SK-N-SH (cell line): ENCODE measurements at places on chromosomes 6 and 20.

- DNase-seq = no peak
These were observed 198.3 kb downstream of the HTR1B start for GRCh38 chr6:77264970-77265369.

GRCh38 chr20:17796091-17796563 is 96.4 kb downstream of the BANF2 start:
- no peak for DNase-seq

DNA sequence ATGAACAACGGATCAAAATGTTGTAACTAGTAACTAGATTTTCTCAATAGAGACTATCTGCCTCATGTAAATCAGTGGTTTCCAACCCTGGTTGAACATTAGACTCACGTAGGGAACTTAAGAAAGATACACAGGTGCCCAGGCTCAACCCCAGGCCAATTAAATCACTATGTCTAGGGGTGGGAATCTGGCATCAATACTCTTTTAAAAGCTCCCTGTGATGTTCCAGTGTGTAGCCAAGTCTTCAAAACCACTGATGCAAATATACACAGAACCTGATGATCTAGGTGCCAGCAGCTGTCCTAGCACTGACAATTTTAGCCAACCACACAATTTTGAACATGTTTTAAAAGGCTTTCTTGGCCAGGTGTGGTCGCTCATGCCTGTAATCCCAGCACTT is 128.7 kb downstream of the TBC1D32 start:
- DNase-seq = no peak

DNA sequence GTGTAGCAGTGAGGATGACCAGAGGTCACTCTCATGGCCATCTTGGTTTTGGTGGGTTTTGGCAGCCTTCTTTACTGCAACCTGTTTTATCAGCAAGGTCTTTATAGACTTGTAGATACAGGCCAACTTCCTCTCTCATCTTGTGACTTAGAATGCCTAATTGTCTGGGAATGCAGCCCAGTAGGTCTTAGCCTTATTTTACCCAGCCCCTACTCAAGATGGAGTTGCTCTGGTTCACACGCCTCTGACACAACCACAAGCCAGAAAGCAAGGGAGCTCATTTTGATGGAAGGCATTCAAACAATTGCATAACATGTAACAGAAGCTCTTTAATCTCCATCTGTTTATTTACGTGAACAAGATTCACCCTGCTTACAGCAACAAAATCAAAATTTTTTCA is 492.0 kb upstream of the SULF2 start:
- DNase-seq = no peak

DNA sequence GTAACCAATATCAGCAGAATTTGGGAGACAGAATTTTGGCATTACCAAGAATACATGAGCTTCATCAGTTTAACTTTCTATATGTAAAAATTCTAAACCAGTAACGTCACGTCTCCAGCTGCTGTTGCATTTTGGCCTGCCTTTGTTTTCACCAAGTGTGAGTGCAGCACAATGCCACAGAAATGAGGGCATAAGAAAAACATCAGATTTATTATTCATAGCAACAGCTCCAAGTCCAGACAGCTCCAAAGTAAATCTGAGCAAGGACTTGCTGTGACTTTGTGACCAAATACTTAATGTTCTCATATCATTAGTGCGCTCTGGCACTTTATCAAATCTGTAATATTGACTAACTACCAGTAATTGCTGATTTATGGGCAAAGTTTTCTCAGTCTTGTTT is 11.0 kb upstream of the FBXL4 start:
- no peak for DNase-seq

GRCh38 chr6:130513770-130514169 is 148.0 kb downstream of the TMEM200A start:
- DNase-seq = no peak

GRCh38 chr6:166905505-166906134 is 50.7 kb downstream of the RNASET2 start:
- no peak for DNase-seq

- DNase-seq = no peak
These were observed 20.5 kb downstream of the BCAS4 start for GRCh38 chr20:50815162-50815989.
